ENCODE measurements at places on chromosomes 2 and 18.

- DNase-seq, result no peak
These were observed 18.9 kb downstream of the REV1 start for GRCh38 chr2:99470957-99471356.

DNA sequence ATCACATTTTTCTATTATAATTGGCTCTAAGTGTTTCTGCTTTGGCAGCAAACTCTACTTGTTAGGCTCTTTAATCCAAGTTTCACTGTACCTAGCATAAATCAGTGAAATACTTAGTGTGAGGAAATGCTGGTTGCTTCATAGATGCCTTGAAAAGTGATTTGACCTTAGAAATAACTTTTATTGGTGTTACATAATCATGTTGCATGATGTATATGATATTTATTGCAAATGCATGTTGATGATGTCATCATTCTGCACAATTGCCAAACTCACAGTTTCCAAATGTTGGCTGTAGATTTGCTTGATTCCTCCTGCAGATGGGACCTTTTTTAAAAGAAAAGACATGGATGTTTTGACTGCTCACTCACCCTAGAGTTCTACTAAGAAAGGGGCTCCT lies 137.6 kb upstream of the BCL2L11 start:
- no peak for DNase-seq

DNA sequence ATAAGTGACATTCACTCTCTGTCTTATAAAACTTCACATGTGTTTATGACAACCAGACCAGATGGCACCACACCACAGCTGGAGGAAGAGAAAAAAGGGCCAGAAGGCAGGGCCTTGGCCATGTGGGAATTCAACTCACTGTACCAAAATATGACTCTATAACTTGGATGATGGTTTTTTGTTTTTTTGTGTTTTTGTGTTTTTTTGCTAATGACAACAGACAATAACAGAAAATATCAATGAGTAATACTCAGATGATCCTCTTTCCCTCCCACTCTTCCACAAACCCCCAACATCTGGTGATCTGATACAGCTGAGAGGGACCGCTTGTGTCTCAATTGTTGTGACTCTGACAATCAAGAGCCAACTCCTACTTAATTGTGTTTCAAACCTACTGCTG lies 12.4 kb downstream of the NMI start:
- no peak for DNase-seq

DNA sequence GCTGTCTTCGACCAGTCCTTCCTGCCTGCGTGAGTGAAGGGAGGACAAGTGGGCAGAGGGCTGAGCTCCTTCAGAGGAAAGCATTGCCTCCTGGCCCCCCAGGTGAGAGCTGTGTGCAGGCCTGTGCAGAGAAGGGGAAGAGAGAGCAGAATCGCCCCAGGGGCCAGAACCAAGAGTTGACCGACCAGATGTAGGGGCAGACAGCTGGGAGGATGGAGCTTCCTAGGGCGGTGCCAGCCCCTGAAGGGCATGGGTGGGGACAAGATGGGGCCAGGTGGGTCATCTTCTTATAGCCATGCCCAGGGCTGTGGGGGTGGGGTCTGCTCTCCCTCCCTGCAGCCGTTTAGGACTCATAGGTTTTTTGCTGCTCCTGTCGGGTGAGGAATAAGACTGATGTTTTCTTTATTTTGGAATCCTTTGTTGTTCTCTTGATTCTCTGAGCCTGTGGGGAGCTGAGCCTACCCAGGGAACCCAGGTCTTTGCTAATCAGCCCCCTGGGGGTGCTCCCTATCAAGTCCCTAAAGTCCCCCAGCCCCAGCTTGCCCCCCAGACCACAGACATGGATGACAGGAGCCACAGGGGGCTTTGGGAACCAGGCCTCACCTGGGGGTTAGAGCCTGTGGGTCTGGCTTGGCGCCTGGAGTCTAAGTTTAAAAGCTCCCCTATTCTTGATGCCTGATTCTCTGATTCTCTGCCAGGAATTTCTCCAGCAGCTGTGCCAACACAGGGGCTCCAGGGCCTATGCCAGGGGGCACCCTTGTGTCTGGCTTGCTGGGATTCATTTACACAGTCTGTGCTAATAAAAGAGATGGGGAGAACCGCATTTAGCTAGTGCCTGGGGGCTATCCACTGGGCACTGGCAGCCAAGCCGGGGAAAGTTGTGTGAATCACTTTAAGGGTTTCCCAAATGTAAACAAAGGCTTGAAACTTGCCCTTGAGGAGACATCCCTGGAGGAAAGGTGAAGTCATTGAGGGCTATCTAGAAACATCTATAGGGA lies 9.3 kb upstream of the EFHD1 start:
- DNase-seq, result peak; percentile 88

- DNase-seq, result no peak
These were observed 106.8 kb upstream of the SPATS2L start for GRCh38 chr2:200199576-200200263.

DNA sequence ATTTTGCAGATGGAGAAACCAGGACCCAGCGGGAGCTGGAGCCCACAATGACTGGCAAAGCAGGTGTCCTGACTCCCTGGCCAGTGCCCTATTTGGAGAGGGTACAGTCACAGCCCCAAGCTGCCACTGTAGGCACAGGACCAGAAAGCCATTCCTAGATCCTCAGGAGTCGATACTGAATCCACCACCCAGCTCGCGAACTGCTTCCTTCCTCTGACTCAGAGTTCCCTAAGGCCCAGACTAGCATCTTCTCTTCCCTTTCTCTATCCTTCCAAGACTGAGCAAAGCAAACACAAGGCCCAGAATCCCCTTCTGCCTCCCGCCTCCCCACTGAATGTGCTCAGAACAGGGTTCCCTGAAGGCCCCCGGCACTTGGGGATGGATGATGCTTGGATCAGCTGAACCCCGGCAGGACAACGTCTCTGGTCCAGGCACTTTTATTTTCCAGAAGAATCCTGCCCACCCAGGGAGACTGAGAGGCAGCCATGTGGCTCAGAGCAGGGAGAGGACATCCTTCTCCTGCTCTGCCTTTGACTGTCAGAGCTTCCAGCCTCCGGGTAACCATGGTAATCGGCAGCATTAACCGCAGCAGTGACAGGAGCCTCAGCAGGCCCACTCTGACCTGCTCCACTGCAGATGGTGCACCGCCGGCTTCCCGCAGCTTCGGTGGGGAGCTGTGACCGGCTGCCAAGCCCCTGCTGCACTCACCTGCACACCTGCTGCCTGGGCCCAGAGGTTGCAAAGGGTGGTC lies 34.8 kb upstream of the KLHL29 start:
- no peak for DNase-seq

GRCh38 chr2:232963913-232964312 lies 49.1 kb downstream of the NGEF start:
- no peak for DNase-seq

DNA sequence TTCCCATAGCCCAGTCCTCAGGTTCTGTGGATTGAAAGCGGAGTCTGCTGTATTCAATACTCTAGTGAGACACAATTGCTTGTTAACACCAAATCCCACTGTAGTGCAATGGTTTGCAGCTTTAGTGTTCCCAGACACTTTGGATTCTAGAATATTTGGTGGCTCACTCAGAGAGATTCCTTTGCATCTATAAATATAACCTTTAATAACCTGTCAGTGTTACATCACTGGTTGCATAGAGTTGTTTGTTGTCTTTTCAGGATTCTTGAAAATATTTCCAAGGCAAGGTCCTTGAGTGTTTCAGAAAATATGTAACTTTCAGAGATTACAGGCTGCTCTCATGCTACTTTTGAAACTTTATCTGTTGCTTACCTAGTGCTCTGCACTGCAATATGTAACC lies 157.5 kb downstream of the ZEB2 start:
- no peak for DNase-seq

- no peak for DNase-seq
These were observed 26.9 kb upstream of the RAB31 start for GRCh38 chr18:9681217-9681616.

DNA sequence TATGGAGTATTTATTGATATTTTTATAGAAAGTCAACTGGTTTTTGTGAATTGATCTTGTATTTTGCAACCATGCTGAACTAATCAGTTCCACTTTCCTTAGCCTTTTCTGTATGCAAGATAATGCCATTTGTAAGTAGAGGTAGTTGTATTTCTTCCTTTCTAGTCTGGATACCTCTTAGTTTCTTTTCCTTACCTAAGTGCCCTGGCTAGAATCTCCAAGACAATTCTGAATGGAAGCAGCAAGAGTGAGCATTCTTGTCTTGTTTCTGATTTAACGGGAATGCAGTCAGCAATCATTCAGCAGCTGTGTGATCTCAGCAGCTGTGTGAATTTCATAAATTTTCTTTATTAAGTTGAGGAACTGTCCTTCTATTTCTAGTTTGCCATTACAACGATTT lies 73.4 kb downstream of the NRXN1 start:
- no peak for DNase-seq

- DNase-seq, result peak; percentile 24
These were observed 38.5 kb downstream of the TSHZ1 start for GRCh38 chr18:75249175-75249518.
